ENCODE measurements at places on chromosomes 2 and 18.

GRCh38 chr18:75828379-75828778 lies 400.9 kb upstream of the SMIM21 start:
- DNase-seq: no peak

GRCh38 chr2:71070294-71071093 lies 2.0 kb downstream of the NAGK start:
- DNase-seq: no peak

GRCh38 chr2:103880081-103880834 lies 973.7 kb upstream of the POU3F3 start:
- no peak for DNase-seq

DNA sequence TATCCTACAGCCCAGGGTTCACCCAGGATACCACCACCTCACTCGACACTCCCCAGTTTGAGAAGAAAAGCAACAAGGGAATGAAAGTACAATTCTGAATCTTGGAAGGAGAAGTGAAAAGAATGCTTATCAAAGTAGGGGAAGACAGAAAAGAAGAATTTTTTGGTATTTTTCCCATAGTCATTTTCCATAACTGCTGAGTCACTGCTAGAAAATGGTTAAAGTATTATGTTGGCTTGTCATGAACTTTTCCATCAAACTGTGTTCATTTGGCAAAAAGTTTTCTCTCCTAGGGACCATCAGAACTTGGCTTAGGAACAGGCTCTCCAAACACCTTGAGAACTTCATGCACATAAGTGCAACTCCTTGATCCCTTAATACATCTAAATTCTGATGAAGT lies 192.0 kb downstream of the BCL11A start:
- no peak for DNase-seq

DNA sequence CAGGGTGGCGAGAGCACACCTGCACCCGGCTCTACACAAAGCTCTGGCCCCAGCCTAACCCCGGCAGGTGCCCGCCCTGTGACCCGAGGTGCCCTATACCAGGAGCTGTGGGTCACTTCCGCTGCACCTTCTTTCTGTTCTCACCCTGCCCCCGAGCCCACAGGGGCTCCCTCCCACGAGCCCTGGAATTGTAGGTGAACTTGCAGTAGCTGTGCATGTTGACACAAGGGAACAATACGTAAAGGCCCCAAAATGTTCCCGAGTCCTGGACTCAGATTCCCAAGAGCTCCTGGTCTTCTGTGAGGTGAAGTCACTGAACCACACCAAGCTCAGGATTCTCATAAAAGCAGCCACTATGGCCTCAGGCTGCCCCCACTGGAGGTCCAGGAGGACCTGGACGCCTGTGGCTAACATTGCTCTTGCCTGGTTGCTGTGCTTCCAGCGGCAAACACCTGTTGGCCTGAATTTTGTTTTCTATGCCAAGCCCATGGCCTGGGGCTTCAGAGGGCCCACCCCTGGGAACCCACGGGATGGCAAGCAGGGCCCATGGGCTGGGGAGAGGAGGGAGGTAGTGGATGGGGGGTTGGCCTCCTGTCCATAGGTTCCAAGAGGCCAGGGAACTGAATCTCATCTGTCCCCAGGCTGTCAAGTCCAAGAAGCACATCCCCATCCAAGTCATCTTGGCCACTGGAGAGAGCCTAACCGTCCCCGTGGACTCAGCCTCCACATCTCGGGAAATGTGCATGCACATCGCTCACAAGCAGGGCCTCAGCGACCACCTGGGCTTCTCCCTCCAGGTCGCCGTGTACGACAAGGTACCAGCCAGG lies 23.2 kb upstream of the GPR17 start:
- DNase-seq: no peak
